ENCODE measurements at places on chromosomes 12 and 14.

DNA sequence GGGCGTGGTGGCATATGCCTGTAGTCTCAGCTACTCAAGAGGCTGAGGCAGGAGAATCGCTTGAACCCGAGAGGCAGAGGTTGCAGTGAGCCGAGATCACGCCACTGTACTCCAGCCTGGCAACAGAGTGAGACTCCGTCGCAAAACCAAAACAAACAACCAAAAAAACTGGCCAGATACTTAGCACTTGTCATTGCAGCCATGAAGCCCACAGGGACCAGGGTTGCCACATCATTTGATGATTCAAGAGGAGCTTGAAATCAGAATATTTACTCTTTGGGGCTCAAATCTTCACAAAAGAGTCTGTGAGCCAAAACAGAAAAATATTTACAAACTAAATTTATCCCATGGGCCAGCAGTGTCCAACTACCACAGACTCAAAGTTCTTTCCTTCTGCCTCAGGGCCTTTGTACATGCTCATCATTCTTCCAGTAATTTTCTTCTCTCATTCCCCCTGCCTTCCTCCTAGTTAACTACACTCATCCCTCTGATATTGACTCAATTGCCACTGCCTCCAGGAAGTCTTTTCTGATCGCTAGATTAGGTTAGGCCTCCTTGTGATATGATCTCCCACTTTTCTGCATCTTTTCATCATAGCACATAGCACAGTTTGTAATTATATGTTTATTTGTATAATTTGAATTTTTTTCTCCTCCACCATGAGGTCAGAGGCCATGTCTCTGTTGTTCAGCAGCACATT, 130.8 kb upstream of the PLEKHG7 start:
- ATAC-seq, result no peak

DNA sequence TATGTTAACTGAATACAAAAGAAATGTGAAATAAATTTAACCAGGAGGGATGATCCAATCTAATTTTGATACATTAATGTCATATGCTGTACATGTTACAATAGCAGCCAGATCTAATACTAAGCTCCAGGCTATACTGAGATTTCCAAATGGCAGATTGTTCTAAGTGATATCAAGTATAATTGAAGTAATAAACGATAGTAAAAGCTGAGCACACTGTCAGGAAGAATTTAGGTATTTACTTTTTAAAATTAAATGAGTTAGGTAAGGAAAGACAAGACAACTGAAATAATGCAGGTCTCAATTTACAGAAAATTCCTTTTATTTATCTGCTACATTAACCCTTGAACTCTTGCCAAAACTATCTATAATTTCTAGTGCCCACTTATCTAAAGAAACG, 39.9 kb downstream of the INSM2 start:
- ATAC-seq, result no peak

DNA sequence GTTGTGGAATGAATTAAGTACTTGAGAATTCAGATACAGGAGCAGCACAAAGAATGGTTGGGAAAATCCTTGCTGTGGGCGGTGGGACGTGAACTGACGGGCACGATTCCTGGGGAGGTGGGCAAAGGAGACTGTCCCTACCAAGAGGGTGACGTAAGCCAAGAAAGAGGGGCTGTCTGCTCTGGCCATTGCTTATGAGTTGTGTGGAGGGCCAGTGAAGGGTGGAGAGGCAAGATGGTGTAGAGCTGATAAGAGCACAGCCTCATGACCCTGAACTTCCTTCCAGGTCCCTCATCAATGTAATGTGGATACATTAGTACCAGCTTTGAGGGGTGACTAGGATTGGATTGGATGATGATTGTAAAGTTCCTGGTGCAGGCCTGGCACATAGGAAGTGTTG, 50.2 kb downstream of the WDR20 start:
- ATAC-seq, result no peak

GRCh38 chr14:89443042-89443629, 26.1 kb upstream of the FOXN3 start:
- ATAC-seq, result no peak

GRCh38 chr14:93956514-93957332, 19.6 kb downstream of the ASB2 start:
- ATAC-seq, result no peak

DNA sequence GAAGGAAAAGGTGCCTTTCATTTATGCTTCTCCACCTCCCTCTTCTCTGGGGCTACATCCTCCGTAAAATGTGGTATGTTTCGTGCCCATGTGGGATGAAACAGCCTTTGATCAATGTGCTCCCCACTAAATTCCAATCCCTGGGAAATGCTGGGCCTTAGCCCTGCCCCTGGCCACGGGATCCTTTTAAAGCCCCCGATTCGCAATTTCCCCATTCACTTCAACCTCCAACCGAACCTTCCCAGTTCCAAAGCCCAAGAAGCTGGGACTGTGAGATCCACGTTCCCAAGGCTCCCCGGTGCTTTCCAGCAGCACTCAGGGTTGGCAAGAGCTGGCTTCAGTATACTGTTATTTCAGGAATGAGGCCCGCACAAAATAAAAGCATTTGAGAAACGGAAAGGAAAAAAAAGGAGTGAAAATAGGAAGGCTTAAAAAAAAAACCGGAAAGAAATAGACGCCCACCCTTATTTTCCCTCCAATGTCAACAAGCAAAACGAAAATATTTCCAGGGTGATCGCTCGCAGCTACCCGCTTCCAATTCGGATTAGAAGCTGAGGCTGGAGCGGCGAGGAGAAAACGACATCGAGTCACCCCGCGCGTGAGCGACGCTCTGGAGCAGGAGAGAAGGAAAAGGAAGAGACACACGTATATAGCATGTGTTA, 1.3 kb upstream of the FOXG1 start:
- ATAC-seq, result no peak

DNA sequence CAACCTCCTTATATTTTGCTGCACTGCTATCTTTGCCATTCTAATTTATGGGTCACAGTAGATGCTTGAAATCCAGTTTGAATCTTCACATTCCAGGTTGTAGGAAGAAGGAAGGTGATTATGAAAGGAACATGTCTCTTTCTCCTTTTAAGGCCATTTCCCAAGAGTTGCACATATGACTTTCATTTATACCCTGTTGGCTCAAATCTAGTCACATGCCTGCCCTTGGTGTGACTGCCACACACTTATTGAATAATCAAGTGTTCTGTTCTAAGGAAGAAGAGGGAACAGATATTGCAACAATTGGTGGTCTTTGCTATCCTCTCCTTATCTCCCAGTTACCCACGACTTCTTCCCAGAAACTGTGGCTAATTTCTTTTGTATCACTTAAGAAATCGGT, 404.3 kb downstream of the TMEM117 start:
- ATAC-seq, result no peak

All from stimulated activated memory B cell treated with anti-CD40 and anti-IgM and Interleukin-4, amounts not matched to agents 10 μg/mL and 1 μg/mL and 100 μg/mL, for 72 hours (primary cell).